ENCODE measurements at places on chromosomes 16 and 17. TPM values are rescaled to one million over a fixed set of nuclear protein-coding genes. Genes with fewer than 3 reads are reported as not detected.

Gene MYH8
- not detected for total RNA-seq

Gene ATAD5
- total RNA-seq = 3.8 TPM

Gene ITGAX
- 1.4 TPM for total RNA-seq

Gene CCDC57
- total RNA-seq = 27.8 TPM

Gene SCGB1C2
- not detected for total RNA-seq
